ENCODE measurements at places on chromosomes 4 and X. TPM values are rescaled to one million over a fixed set of nuclear protein-coding genes. Genes with fewer than 3 reads are reported as not detected.

The DLG3 gene
- total RNA-seq, result 6.8 TPM

The SCD5 gene
- 31.3 TPM for total RNA-seq

The AFF2 gene
- total RNA-seq, result 4.4 TPM

The WNK3 gene
- not detected for total RNA-seq

The ENPEP gene
- total RNA-seq, result 0.13 TPM

The DIAPH2 gene
- 12.1 TPM for total RNA-seq

The BRCC3 gene
- 8.3 TPM for total RNA-seq

The PDGFRA gene
- 0.98 TPM for total RNA-seq

The HTT gene
- total RNA-seq, result 19.4 TPM

The IQSEC2 gene
- 17.0 TPM for total RNA-seq

DNA sequence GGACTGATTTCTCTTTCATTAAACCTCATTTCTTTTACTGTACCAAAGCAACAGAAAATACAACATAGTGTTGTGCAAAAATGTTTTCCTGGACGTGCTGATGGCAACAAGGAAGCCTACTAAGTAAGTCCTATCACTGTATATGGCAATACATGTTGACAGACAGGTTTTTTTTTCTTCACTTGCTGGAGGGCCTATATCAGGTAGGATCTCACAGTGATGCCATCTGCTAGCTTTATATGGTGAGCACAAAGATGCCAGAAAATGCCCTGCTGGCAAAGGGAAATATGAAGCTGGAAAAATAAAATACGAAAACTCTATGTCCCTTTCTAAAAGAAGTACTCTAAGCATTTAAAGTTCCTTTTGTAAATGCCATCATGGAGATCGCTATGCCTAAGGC is 119.0 kb upstream of the PDLIM3 start:
- no peak for DNase-seq

DNA sequence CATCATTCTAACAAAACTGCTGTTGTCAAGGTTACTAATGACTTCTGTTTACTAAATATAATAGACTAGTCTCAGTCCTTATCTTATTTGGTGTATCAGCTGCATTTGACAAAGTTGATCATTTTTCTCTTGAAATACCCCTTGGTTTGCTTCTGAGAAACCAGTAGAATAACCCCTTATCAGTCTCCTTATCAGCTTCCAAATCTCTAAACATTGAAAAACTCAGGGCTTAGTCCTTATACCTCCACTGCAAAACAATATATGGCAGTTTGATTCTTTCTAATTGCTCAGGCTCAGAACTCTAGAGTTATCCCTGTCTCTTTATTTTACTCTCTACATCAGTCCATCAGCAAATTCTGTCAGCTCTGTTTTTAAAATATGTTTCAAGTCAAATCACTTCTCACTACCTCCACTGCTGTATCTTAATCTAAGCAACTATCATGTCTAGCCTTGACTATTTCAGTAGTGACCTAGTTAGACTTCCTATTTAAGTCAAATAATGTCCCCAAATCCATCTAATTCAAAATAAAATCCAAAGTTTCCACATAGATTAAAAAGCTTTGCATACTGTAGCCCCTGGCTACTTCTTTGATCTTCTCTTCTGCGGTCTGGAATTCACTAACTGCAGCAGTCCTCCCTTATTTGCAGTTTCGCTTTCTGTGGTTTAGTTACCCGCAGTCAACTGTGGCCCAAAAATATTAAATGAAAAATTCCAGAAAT is 87.1 kb upstream of the NPNT start:
- DNase-seq, result peak; percentile 8

GRCh38 chrX:120457766-120458180 is 11.3 kb downstream of the LAMP2 start:
- DNase-seq, result peak; percentile 71

GRCh38 chr4:86544310-86544966 is 49.7 kb upstream of the PTPN13 start:
- no peak for DNase-seq

GRCh38 chr4:26322346-26322745 is 1.5 kb downstream of the RBPJ start:
- no peak for DNase-seq

- DNase-seq, result no peak
Observed at GRCh38 chr4:2320152-2320551, 58.2 kb upstream of the MXD4 start.

GRCh38 chrX:134715930-134716619 is 57.8 kb upstream of the PLAC1 start:
- no peak for DNase-seq

DNA sequence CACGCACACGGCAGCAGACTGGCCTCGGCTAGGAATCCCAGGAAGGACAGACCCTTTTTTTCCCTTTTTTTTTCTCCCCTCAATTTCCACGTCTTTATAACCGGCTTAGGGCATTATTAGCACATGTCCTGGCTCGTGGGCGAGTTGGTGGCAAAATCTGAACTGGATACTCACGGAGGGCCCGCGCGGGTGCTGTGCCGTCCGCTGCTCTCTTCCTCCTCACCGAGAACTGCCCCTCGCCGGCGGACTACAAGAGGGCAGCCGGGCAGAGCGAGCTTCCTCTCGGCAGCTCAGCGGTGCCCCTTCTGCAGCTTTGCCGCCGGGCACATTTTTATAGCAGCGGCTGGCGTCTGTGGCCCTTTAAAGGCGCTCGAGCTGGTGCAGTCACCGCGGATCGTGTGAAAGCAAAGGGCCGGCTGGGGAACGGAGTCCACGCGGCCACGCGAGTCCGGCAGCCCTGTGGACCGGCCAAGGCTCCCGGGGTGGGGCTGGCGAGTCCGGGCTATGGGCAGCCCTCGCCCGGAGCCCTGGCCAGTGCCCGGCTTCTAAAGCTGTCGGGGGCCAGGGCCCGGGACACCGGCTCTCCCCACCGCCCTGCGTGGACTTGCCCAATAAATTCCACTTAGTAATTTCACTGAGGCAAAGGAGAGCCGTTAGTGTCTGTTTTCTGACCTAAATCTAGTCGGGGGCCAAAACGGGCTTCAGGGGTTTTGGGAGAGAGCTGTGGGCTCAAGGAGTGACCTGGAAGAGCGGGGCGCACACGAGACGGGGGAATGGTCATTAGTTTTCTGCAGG is 1.3 kb upstream of the CITED1 start:
- DNase-seq, result peak; percentile 68

DNA sequence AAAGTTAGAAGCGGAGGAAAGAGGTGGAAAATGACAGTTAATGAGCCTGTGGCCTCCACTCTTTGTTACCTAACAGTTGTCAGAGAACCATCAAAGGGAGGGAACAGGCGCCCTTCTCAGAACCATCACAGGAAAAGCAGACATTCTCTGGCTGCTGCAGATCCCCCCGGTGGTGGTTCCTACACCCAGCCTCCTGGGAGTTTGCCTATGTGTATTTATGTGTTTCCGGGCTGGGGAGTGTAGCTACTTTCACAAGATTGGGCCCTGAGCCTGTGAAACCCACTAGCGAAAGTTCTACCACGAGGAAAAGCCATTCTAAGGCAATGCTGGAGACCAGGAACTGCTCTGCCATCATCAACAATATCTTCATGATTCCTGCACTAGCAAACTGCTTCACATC is 52.7 kb upstream of the BCOR start:
- no peak for DNase-seq

GRCh38 chr4:83074086-83074704 is 39.2 kb downstream of the COPS4 start:
- peak; percentile 84 for DNase-seq
